Urothelium cell line (cell line): ENCODE measurements at places on chromosomes 16 and 17.
A peak's percentile ranks its signal among the peaks of the same experiment; 100 is the strongest.

DNA sequence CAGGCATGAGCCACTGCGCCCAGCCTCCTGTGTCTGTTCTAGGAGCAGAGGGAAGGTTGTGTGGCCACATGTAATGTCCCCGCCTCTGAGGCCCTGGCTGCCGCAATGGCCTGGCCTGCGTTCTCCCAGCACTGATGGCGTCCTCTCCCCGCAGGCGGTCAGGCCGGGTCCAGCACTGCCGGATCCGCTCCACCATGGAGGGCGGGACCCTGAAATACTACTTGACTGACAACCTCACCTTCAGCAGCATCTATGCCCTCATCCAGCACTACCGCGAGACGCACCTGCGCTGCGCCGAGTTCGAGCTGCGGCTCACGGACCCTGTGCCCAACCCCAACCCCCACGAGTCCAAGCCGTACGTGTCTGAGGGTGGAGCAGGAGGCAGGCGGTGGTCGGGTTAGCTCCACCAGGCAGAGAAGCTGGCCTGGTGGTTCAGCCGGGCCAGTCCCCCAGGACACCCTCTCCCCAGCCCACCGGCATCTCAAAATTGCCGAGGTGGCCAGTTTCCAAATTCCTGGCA is 100.8 kb downstream of the SDR42E1 start:
- DNase-seq, result no peak

DNA sequence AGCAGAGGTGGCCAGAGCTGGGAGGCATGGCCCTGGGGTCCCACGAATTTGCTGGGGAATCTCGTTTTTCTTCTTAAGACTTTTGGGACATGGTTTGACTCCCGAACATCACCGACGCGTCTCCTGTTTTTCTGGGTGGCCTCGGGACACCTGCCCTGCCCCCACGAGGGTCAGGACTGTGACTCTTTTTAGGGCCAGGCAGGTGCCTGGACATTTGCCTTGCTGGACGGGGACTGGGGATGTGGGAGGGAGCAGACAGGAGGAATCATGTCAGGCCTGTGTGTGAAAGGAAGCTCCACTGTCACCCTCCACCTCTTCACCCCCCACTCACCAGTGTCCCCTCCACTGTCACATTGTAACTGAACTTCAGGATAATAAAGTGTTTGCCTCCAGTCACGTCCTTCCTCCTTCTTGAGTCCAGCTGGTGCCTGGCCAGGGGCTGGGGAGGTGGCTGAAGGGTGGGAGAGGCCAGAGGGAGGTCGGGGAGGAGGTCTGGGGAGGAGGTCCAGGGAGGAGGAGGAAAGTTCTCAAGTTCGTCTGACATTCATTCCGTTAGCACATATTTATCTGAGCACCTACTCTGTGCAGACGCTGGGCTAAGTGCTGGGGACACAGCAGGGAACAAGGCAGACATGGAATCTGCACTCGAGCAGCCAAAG is 2.3 kb downstream of the CSF3 start:
- no peak for DNase-seq

- DNase-seq, result peak; percentile 63
Measured at GRCh38 chr17:78359321-78359996, 418 bp downstream of the SOCS3 start.

DNA sequence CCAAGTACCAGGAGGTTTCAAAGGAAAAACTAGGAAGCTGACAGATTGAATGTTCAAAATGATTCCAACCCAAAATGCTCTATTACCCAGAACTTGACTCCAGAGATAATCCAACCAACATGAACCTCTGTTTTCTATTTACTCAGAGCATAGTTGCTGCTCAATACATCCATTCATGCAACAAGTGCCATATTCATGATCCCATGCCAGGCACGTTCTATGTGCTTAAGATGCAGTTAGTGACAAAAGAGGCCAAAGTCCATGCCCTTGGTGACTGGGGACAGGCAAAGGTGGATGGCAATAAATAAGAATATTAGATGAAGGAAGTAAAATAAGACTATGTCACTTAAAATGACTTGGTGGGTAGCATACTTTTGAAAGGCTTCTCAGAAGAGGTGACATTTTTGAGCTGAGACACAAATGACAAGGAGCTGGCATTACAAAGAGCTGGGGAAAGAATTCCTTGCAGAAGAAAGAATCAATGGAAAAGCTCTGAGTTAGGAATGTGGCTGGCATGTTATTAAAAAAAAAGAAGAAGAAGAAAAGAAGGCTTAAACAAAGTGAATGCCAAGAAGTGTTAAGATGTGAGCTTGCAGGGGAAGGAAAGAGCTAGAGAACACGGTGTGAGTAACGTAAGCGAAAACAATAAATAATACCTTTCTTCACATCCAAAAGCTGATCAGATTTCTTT is 34.5 kb downstream of the TOX3 start:
- no peak for DNase-seq

GRCh38 chr17:38852771-38853291 is 690 bp downstream of the RPL23 start:
- DNase-seq, result no peak

DNA sequence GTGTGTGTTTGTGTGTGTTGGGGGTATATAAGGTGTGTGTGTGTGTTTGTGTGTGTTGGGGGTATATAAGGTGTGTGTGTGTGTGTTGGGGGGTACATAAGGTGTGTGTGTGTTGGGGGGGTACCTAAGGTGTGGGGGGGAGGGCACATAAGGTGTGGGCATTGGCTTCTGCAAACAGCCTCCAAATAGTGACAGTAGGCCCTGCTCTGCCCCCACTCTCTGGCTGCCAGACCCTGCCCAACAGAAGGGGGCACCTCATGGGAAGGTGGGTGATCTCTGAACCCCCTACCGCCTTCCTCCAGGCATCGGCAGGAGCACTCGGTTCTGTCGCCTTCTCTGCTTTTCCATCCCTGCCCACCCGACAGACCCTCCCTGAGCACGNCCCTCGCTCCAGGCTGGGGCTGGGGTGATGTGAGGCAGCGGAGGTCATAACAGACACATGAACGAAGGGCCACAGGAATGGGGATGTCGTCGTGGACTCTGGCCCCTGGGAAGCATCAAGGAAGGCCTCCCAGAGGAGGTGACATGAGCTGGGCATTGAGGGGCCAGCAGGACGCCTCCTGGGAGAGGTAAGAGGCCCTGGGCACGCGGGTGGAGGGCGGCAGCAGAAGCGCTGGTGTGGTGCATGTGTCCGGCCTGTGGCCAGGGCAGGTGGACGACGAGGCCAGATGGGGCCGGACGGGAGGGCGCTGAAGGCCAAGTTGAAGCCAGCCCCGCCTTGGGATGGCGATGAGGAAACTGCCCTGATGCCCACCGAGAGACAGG is 136.6 kb upstream of the RPH3AL start:
- DNase-seq, result peak; percentile 20

DNA sequence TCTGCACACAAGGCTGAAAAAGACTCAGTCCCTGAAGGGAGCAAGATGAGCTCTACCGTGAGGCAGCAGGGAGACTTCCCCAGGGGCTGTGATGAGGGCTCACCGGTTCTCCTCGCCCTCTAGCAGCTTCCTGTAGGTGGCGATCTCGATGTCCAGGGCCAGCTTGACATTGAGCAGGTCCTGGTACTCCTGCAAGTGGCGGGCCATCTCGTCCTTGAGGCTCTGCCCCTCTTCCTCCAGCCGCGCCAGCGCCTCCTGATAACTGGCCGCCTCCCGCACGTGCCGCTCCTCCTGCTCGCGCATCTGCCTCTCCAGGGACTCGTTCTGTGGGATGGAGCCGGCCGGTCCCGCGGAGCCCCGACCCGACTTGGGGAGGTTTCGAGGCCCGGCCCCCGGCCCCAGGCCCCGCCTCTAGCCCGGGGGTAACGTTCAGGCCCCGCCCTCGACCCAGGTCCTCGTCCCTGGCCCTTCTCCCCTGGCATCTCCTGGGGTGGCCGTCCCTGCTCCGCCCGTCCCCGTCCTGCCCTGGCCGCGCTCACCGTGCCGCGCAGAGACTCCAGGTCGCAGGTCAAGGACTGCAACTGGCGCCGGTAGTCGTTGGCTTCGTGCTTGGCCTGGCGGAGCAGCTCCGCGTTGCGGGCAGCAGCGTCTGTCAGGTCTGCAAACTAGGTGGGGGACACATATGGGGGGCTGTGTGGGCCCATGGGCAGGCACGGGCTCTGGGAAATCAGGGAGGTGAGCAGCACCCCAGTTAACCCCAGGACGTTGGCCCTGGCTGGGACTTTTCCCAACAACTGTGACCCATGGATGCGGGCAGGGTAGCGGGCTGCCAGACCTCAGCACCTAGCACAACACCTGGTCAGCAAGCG is 3.9 kb downstream of the GFAP start:
- no peak for DNase-seq

DNA sequence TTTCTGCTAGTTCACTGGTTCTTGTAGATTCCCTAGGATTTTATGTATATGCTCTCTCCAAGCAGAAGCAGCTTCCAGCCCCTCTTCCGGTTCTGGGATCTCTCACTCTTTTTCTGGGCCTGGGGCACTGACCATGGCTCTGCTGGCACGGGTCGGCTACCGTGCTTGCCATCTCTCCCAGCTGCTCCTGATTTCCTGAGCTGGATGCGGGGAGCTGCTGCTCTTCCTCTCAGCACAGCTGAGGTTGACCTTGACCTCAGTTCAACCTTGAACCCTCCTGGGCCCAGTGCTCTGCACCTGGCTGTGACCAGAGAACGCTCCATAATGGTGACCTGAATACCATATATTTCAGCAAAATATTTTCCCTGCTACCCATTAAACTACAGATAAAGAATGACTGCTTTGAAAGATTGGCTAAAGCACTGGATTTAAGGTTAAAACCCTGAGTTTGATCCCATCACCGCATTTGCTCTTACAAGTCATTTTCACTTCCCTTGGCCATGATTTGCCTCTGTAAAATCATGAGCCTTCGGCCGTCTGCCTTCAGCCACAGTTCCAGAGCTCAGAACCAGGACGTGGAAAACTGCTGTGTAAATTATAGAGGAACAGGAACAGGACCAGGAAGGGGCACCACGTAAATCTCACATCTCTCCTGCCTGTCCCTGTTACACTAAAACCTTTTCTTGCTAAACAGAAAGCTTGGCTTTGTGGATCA is 130.8 kb upstream of the CHMP6 start:
- DNase-seq, result no peak

DNA sequence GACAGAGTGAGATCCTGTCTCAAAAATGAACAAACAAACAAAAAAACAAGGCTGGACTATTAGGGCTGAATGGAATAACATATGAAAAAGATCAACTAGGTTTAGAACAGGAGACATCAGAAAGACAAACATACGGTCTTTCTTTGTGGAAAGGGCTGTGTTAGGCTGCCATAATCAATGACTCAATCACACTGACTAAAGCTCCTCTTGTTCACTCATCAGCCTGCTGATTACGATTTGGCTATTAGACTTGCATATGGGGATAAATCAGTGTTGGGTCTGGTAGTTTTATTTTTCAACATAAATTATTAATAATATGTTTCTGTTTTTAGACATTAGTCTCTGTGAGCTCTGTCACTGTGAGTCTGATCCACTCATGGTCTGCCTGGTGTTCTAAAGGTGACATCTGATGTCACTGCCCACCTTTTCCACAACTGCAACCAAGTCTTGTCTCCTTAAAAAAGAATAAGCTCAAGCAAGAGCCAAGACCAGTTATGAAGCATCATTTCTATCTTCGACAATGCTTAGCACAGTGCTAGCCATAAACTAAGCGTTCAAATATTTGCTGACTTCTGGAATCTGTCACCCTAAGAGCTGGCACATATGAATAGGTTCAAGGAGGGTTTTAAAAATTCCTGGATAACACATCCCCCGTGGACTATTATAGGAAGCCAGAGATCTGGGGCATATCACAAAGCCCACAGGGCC is 10.2 kb downstream of the CFAP20 start:
- DNase-seq, result no peak

DNA sequence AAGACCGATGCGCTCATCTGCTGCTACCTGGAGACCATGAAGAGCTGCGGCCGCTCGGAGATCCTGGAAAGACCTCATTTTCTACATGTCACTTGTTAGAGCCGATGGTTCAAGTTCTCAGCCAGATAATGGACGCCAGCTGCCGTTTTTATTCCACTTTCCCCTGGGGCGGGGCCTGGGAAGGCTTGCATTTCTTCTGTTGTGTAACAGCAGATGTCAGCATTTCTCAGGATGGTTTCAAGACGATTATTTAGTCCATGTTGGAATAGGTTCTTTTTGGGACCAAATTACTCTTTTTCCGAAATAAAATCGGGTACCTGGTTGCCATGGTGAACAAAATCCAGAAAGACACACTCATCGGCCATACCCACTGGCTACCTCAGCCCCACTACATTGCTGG is 1418.3 kb downstream of the CDH11 start:
- DNase-seq, result no peak

DNA sequence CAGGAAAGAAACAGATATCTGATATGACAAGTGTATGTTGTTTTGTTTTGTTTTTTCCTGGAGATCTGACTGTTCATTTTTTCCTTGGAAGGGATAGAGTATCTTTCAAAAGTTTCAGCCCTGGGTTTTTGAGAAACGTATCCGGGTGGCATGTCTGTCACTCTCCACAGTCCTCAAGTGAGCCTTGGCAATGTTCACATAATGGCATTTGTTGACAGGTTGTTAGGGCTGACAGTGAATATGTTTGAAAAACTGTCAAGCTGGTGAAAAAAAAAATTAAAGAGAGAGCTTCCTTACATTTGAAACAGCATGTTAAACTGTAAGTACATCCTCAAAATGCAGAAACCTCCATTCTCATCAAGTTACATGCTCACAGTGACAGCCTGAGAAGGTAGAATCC is 113.0 kb upstream of the DYNLRB2 start:
- DNase-seq, result no peak

- DNase-seq, result no peak
Measured at GRCh38 chr17:50262001-50262794, 12.1 kb upstream of the TMEM92 start.

DNA sequence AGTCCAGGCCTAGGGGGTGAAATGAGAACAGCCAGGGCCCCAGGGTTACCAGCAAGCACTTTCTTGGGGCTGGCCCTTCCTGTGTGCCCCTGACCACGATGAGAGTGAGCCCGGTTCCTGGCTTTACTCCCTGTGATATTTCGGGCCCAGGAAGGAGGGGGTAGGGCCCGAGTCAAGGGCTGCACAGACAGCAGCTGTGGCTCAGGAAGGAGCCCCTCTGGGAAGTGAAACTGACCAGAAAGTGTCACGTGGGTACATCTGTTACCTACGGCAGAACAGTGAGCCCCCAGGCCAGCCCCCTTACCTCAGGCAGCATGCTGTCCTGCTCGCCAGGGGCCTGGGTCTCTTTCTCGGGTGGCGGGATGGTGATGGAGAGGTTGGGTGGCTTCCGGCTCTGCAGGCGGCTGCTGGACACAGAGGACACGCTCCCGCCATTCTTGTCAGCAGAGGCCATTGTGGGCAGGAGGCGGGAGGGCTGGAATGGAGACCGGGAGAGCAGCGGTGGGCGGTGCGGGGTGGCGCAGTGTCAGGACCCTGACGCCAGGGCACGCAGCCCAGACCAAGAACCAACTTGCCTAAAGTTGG is 13.8 kb downstream of the AANAT start:
- no peak for DNase-seq

- DNase-seq, result no peak
Measured at GRCh38 chr16:79560318-79560717, 40.2 kb downstream of the MAF start.

DNA sequence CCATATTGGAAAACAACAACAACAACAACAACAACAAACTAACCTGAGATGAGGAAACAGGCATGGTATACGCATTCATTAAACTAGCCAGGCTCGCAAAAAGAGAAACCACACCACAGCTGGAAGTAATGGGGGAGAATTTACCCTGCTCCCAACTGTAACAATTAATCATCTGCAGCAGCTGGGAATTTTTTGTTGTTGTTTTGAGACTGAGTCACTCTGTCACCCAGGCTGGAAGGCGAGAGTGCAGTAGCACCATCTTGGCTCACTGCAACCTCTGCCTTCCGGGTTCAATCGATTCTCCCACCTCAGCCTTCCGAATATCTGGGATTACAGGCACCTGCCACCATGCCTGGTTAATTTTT is 16.3 kb downstream of the PRPSAP1 start:
- DNase-seq, result no peak

GRCh38 chr17:71229070-71229469 is 891.8 kb upstream of the SOX9 start:
- DNase-seq, result no peak
